ENCODE measurements at places on chromosomes 7 and 10.

- ATAC-seq = peak; percentile 91
Observed at GRCh38 chr7:18530224-18531179, 35.0 kb downstream of the HDAC9 start.

DNA sequence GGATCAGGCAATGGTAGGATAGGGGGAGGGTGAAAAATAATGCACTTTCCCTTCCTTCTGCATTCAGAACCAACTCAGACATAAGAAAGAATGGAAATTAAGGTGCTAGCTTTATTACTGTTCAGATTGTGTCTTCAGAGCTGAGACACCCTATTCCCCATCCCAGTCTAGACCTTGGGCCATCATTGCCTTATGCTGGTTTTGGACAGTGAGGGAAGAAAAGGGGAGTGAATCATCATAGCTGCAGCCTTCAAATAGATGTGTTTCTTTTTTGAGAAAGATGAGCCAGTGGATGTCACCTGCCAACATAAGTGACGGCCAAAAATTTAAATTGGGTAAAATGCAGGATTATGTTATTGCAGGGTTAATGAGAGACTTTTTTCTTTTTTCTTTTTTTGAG, 27.0 kb upstream of the TOMM7 start:
- no peak for ATAC-seq

DNA sequence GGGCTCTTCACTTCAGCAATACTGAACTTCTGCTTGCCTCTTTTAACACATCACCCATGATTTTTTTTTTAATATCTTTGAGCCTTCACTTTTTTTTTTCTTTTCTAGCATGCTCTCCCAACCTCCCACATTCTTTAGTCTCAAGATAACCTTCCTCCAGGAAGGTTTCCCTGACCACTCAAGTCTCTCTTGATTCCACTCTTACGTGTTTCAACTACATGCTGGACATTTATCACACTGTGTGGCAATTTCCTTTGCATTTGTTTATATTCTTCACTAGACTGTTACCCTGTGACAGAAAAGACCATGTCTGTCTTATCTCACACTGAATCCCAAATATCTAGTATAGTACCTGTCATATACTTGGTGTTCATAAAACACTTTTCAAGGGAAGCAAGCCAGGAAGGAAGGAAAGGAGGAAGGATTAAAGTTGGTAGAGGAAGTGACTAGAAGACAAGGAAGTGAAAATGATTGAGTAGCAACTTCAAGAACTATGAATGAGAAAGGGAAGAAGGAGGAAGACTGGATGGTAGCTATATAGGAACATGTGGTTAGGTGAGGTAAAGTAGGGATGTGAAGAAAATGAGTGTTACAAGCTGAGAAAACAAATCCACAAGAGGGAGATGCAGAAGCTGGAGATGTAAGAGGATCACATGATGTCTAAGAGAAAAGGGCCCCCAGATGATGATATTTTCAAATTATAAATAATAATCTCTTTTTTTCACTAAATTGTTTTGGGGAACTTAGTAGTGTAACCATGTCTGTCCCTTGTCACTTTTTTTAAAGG, 40.4 kb downstream of the IFIT5 start:
- ATAC-seq = no peak

- ATAC-seq = no peak
Observed at GRCh38 chr10:7425691-7426090, 14.9 kb upstream of the SFMBT2 start.

GRCh38 chr7:82631998-82632397, 188.4 kb upstream of the CACNA2D1 start:
- no peak for ATAC-seq

GRCh38 chr7:1664711-1665548, 5.1 kb upstream of the ELFN1 start:
- no peak for ATAC-seq

DNA sequence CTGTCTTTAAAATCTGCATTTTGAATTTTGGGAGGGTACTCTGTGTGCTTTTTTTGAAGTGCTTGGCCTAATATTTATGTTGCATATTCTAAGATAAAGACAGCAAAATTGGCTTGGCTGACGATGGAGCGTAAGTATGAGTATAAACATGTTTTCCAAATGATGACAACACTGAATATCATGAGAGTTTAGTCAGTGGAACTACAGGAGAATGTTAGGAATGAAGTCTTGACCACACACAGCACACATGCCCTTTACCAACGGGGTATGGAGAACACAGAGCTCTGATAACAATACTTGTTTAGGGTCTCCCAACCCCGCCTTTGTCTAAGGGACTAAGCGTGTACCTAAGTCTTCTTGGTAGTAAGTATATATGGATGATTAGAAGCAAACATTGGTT, 253.9 kb upstream of the FZD8 start:
- ATAC-seq = no peak

- ATAC-seq = no peak
Observed at GRCh38 chr7:23765943-23766342, 55.9 kb downstream of the STK31 start.

DNA sequence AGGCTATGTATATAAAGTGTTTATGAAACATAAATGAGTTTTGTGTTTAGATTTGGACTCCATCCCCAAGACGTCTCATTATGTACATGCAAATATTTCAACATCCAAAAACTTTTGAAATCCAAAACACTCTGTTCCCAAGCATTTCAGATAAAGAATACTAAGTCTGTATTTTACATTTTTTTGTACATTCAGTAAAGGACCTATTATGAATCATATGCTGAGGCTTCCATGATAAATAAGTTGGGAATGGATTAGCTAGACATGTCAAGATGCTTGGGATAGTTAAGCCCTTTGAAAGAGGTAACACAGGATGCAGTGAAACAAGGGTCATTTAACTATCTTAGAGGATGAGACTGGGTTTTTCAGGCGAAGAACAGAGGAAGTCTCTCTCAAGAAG, 262.9 kb downstream of the SNX13 start:
- ATAC-seq = no peak

GRCh38 chr7:143518521-143518920, 40.8 kb downstream of the TAS2R41 start:
- no peak for ATAC-seq

DNA sequence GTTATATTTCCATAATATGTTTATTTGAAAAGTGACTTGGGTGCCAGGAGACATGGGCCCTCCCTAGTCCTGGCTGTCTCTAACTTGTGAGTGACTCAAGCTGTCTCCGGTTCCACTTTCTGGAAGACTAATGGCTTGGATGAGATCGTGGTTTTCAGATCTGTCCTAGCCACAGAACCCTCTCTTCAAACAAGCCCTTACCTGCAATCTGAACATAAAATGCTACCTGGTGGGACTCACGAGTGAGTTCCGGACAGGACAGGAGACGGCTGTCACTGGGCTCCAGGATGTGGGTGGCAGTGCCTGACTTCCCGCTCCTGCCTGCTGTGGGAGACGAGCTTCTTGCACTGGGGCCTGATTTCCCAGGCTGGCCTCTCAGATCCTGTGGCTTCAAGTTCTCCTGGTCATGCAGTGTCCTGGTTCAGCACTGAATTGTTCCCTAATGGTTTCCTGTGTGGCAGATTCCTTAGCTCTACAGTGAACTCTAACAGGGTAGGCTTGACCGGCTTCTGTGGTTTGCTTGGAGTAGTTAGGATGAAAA, 26.0 kb upstream of the PFKFB3 start:
- ATAC-seq = no peak
